ENCODE measurements at places on chromosomes 12 and 14.

DNA sequence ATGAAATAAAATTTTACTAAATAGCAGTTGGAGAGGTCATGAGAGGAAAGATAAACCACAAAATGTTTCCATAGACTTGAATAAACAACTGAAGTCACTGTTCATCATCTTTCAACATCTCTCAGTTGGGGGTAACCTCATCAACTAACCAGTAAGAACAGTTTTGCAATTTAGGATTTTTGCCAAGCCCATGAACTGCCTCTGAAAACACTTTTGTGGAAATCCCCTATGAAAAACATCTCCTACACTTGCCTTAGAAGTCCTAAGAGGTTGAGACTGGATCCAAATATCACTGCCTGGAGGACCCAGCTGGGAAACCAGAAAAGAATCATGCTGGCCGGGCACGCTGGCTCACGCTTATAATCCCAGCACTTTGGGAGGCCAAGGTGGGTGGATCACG lies 273.1 kb downstream of the C12orf50 start:
- no peak for DNase-seq

DNA sequence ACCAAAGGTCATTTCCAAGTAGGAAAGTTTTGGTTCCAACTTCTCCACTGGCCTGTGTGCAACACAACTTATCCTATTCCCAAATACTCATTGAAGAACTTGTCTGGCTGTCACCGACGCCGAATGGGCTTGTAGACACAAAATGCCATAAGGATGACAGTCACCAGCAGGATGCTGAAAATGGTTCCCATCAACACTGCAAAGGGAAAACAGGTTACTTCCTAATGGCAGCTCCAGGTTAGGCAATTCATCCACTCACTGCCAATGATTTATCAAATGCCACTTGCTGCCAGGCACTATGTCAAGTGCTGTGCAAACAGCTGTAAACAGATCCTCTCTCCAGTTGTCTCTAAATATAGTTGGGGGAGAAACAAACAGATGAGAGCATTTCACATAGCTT lies 6.1 kb downstream of the C12orf76 start:
- DNase-seq: no peak

DNA sequence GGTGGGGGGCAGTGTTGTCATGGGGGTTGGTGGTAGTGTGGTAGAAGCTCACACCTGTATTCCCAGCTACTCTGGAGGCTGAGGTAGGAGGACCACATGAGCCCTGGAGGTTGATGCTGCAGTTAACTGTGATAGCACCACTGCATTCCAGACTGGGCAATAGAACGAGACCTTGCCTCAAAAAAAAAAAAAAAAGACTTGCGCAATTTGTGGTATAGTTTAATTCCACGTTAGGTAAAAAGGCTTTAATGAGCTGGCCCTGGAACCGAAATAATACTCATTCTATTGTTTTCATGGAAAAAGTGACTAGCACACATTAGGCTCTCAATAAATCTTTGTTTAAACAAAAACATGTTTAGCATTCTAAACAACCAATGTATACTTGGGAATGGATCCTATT lies 25.4 kb upstream of the NAP1L1 start:
- no peak for DNase-seq

DNA sequence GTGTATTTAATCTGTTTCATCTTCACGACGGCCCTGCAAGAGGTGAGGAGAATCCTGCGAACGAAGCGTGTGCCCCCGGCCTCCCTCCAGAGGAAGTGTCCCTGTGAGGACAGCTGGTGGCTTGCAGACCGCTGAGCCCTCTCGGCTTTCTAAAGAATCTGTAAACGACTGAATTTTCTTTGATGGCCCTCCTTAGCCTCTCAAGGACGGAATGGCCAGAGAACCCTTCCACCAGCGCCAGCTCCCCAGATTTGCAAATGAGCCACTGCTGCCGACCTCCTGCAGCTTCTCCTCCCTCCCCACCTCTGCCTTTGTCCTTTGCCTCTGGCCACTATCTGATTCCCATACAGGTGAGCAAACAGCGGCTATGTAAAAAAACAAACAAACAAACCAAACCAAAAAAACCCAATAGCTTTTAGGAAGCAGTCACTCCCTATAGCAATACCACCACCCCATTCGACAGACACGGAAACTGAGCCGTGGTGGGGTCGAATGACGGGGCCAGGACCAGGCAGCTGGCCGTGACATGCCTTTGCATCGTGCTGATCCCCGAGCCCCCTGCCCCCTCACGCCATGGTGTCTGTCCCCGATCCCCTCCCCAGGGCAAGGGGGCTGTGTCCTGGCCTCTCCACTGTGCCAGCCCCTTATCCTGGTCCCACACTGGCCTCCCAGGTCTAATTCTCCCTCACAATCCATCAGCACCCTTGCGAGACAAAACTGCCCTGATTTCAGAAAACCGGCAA lies 23.6 kb downstream of the RFLNA start:
- no peak for DNase-seq

- no peak for DNase-seq
Measured at GRCh38 chr14:80587096-80587724, 354.3 kb downstream of the CEP128 start.

- no peak for DNase-seq
Measured at GRCh38 chr12:90393089-90393488, 561.9 kb downstream of the CCER1 start.

DNA sequence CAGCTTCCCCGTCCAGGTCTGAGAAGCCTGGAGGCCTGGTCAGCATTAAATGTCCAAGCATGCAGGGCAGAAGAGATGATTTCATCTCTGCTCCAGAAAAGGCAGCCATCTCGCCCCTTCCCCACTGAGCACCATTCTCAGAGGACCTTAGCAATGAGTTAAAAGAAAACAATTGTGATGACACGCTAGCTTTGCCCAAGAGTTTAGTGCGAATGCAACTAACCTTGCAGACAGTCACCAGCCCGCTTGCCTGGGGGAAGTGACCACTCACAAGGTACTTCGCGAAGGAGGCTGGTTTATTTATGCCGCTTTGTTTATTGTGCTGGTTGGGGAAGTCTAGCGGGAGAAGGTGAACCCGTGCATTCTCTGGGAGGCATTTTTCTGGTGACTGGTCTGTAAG lies 170.7 kb downstream of the RBM19 start:
- no peak for DNase-seq

GRCh38 chr12:102708108-102708507 lies 208.9 kb downstream of the PAH start:
- no peak for DNase-seq

GRCh38 chr14:73720636-73721035 lies 6.5 kb upstream of the PNMA1 start:
- DNase-seq: no peak

DNA sequence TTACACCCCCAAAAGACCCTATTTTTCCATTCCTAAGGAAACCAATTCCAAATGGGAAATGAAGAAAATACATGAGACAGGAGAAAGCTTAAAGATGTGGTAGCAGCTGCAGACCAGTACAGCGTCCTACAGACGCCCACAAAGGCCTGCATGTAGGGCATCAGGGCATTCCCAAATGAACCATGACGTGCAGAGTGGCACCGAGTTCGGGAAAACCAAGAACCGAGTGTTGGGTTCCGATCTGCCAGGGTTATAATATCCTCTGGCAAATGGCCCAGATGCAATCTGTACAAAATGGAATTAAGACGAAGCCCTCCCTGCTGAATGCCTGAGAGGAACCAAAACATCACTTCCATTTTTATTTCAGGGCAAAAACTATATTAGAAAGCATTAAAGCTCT lies 34.4 kb upstream of the SELPLG start:
- DNase-seq: no peak

GRCh38 chr12:2227360-2227759 lies 174.6 kb downstream of the CACNA1C start:
- DNase-seq: no peak

DNA sequence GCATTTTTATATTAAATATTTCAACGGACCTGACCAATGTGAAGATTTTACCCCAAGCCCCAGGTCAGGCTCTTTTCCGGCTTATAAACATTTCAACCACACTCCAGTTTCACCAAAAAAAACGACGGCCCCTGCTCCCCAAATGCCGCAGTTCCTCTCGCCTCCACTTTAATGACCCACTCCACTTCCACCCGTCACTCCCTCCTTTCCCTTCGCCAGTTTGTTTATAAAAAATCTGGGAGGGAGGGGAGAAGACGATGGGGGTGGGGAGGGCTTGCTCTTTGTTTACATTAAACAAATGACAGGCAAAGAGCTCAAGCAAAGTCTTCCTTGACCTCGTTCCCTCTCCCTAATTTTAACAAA lies 5.4 kb downstream of the SIX6 start:
- DNase-seq: no peak

DNA sequence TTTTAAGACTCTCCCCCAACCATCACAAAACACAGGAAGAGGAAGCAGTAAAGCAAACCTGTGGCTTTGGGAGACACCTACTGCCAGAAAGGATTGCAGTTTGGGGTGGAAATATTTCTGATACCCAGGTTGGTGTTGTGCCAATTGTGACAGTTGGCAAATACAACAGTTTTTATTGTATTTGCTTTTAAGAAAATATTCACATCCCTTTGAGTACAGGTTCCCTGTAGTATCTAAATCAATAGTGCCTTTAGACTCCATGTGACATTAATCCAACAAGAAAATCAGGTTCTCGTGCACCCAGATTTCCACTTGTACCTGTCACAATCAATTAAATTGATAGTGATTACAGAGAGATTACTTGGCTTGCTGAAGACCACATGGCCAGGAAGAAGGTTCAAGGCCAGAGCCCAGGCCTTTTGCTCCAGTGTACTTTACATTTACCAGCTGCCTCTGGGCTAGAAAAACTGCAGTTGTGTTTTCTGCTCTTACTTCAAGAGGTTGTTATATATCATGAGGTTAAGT lies 361.2 kb downstream of the ATP23 start:
- DNase-seq: no peak

DNA sequence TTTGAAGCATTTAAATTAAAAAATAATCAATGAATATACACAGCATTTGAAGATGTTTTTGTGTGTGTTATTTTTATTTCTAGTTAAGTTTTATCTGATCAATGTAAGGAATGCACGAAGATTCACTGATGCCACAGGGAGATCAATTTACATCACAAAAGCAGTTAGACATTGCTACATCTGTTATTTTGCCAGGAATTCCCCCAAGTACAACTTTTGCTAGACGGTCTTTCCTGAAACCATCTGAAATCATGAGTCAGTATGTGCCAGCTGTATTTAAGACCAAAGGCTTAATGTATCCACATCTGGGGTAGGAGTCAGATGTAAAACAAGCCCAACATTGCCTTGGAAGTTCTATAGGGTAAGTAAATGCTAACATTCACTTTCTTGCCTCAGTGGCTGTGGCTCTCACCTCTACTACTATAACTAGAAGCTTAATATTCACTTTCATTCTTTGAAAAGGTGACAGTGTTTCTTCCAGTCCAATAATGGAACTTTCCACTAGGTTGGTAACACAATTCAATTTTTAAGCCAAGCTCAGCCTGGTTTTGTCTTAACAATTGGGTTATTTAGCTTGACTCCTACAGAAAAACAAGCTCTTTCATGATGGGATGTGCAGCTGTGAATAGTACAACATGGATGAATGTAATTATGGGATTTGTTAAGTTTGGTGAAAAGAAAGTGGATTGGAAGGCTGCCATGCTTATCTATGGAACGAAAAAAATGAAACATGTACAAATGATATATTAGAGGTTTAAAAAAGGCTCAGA lies 385.4 kb upstream of the TMEM132C start:
- DNase-seq: no peak

- no peak for DNase-seq
Measured at GRCh38 chr12:79121486-79121885, 256.9 kb downstream of the SYT1 start.

DNA sequence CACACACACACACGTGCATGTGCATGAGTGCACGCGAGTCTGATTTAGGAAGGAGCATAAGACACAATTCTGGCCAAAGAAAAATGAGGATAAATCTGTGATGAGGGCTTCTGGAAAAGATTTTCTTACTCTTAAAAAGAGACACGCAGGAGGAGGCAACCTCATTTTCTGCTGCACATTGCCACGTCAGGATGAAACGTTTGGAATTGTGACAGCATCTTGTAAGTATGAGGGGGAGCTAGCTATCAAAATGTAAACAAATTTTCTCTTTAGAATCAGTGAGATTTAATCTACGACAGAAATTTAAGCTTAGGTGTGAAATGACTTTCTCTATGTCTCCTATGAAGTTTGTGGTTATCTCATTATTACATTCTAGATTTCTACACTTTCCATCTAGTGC lies 31.1 kb upstream of the NUBPL start:
- DNase-seq: no peak

DNA sequence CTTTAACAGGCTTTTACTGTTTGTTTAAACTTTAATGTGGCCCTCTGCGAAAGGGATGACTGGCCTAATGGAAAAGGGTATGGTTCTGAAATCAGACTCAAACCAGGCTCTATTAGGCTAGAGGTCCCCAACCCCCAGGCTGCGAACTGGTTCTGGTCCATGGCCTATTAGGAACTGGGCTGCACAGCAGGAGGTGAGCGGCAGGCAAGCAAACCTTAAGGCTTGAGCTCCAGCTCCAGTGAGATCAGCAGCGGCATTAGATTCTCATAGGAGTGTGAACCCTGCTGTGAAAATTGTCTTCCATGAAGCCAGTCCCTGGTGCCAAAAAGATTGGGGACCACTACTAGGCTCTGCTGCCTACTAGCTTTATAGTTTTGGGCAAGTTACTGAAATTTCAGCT lies 11.1 kb downstream of the GALNT4 start:
- DNase-seq: no peak

GRCh38 chr12:6768437-6768914 lies 2.3 kb downstream of the PTMS start:
- DNase-seq: no peak

DNA sequence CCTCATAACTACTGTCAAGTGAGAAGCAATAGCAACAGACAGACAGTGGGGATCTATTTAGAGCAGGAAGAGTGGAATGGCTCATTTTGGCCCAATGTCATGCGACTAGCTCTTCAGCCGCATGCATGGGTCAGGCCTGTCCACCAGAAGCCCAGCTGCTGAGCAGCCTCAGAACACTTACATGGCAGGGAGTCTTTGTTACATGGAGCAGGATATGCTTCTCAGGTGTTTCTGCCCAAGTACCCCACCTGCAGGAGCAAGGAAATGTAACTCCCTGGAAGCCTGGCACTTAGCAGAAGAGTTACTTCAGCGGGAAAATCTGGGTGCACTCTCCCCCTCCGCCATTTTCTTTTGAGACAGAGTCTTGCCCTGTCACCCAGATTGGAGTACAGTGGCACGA lies 73.5 kb upstream of the ARHGAP5 start:
- DNase-seq: no peak

- DNase-seq: no peak
Measured at GRCh38 chr14:57161583-57162234, 107.0 kb downstream of the EXOC5 start.

DNA sequence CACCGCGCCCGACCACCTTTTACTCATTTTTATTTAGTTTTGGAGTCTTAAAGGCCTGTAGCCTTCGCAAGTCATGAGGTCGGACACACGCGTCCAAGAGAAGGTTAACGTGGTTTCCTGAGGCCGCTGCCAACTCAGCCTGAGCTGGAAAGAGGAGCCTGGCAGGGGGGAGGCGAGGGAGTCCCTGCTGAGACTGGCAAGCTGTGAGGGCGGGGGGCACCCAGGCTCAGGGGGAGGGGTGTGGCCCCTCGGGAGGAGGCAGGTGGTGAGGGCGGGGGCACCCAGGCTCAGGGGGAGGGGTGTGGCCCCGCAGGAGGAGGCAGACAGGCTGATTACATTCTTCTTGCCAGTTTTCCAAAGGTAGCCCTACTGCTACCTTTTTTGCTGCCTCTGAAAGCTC lies 143.2 kb downstream of the PIWIL1 start:
- no peak for DNase-seq

Measured in right renal pelvis (tissue), 4 donors.